ENCODE measurements at places on chromosomes 7 and 10.

GRCh38 chr10:122298598-122299301 lies 27.7 kb downstream of the BTBD16 start:
- peak; percentile 72 for DNase-seq

DNA sequence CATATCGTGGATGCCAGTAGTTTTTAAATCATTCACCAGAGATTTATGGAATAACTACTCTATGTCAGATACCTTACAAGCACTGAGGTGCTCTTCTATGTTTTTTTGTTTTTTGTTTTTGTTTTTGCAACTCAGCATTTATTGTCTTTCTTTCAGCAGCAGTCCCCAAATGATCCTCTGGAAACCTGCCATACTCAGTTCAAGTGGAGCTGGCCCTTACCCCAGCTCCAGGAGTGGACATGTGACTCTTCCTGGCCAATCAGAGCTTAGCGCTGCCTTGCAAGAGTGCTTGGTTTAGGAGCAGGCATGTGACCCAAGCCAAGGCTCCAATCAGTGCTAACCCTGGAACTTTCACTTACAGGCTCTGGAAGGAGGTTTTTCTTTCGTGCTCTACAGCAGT lies 356.6 kb upstream of the ZMIZ1 start:
- no peak for DNase-seq

- no peak for DNase-seq
Measured at GRCh38 chr10:112288486-112288885, 5.3 kb downstream of the TECTB start.

DNA sequence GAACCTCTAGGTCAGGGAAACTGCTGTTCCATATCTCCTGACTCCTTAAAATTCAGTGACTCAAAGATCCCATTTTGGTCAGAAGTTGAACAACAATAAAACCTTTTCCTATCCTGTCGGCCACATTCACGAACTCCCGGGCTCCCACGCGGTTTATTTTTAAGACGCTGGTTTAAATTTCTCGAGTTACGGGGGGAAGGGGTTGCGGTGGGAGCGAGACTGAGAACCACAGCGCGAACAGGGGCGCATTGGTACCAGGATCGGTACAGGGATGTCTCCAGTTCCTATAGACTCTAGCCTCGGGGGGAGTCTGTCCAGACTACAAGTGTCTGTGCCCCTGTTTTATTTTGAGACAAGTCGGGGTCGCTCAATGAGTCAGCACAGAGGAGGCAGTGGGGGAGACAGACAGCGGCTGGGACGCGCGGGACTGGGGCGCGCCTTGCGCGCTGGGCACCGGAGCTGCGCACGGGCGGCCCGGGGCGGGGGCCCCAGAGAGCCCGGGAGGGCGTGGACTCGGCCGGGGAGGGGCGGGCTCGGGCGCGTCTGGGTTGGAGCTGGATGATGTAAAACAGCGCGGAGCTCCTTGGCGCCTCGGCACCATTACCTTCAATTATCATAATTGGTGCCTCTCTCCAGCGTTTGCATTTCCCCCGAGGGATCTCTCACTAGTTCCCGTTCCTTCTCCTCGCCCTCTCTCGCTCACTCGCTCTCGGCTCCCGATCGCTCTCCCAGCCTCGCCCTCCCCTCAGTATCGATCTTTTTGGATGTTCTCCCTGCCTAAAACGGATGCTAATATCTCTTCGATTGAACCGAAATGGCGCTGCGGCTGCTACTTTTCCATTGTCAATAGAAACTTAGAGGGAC lies 8.7 kb upstream of the BAMBI start:
- peak; percentile 16 for DNase-seq

DNA sequence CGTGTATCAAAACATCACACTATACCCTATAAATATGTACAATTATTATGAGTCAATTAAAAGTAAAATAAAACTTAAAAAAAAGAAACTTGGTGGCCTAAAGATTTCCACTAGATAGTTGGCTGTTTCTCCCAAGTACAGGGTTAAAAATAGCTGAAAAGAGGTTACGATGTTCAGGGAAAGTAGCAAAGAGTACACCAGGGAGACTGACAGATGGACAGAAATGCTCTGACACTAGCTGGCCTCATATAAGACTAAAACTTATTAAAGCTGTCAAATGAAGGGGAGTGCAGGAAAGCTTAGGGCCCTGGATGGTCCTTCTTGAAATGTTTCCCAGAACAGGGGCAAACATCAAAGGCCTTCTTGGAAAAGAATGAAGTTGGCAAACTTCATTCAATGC lies 51.3 kb downstream of the TCAF1 start:
- no peak for DNase-seq

DNA sequence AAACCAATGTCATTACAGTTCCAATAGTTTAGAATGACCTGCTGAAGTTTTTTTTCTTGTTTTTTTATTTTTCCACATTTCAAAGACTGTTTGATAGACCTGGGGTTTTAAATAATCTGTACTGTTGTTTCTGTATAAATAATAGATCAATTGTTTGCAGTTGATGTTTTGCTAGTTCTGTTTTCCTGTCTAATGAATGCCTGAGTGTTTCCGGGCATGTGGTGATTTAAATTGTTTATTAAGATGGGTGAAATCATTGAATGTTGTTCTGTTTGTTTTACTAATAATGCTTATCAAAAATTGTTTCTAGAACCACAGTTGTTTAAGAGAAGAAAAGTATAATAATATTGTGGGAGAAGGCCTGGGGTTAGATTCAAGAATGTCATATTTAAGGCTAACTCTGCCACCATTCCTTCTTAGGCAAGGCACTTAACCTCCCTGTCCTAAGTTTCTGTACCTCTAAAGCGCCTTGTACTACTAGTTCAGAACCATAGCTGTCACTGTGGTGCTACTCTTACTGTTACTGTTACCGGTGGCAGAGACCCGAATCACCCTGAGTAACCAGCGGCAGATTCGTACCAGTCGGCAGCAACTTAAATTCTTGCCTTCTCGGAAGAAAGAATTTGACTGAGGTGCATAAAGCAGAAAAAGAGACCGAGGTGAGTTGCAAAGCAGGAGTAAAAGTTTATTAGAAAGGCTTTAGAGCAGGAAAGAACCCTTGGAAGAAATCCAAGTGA lies 1014.1 kb downstream of the REEP3 start:
- DNase-seq, result peak; percentile 12

- peak; percentile 96 for DNase-seq
Measured at GRCh38 chr7:64463636-64464375, 99.1 kb downstream of the ZNF680 start.

- no peak for DNase-seq
Measured at GRCh38 chr10:1169186-1169885, 113.2 kb downstream of the WDR37 start.

GRCh38 chr10:71447676-71448075 lies 51.0 kb downstream of the CDH23 start:
- no peak for DNase-seq

- no peak for DNase-seq
Measured at GRCh38 chr7:66150471-66150870, 35.8 kb downstream of the CRCP start.

- DNase-seq, result no peak
Measured at GRCh38 chr10:121339114-121339513, 259.1 kb downstream of the FGFR2 start.

DNA sequence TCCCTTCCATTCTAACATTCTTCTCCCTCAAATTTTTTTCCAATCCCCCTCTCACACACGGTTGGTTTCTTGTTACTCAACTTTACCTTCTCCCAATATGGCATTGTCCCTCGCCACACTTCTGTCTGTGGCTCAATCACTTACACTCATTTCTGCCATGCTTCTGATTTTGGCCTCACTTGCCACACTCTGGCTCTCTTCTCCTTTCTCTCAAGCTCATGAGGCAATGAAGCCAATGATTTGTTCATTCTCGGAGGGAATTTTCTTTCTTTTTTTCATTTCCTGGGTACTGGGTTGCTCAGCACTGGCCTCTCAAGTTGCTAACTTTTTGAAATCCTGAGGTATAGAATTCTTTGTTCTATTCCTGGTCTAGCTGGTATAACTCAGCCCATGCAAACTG lies 4.0 kb upstream of the MYOZ1 start:
- DNase-seq, result no peak

DNA sequence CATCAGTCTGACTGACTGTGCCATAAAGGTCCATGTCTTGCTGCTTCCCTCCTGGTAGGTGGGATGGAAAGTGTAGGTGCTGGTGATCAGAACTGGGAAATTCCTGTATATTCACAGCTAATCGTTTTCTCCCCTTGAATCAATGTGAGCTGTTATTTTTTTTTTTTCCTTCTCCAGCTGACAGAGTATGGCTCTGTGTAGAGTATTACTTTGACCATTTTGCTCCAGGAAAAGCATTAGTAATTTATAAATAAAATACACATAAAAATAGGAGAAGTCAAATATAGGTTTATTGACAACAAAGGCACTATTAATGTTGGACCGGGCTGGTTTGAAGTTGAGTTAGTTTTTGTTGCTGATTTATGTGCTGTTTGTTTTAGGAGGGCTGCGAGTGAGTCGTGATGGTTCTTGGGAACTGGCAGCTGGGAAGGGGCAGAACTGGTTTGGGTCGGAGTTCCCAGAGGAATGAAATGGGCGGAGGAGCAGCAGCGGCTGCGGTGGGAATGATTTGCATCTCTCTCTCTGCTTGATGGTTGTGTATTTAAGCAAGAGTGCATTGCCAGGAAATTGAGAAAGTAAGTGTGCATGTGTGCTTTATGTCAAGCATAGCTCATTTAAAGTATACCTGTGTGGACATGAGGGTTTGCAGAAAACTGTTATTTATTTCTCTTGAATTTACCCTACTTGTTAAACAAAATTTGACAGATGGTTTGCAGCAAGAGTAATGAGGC lies 80.9 kb downstream of the LRMDA start:
- DNase-seq, result peak; percentile 83

DNA sequence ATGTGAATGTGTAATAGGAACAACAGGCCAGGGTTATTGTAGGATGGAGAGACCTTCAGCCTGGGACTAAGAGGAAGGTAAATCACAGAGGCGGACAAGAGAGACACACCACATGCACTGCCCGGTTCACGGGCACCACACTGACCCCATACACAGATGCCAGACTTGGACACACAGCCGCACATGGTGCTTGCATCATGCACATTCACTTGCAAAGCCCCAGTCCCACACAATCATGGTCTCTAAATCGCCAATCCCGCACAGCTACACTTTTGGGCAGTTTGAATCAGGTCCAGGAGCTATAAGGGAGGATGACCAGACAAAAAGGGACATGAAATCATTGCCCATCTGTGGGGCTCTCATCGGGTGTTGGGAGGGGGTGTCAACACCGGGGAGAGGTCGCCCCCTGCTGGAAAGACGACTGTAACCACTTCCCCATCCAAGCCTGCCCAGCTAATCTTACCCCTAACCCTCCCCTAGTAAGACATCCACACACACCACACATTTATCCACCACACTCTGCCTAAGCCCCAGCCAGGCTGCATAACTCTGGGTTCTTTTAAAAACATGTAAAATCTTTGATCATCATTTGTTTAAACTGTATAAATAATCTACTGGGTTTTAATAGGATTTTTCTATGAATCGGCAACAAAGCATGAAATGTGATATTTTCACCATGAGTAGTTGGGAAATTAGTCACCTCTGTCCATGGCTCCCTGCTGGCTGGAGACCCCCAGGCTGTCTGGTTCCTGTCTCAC lies 40.5 kb upstream of the SLF2 start:
- DNase-seq, result peak; percentile 67

- DNase-seq, result no peak
Measured at GRCh38 chr10:129777687-129778086, 186.4 kb downstream of the EBF3 start.

DNA sequence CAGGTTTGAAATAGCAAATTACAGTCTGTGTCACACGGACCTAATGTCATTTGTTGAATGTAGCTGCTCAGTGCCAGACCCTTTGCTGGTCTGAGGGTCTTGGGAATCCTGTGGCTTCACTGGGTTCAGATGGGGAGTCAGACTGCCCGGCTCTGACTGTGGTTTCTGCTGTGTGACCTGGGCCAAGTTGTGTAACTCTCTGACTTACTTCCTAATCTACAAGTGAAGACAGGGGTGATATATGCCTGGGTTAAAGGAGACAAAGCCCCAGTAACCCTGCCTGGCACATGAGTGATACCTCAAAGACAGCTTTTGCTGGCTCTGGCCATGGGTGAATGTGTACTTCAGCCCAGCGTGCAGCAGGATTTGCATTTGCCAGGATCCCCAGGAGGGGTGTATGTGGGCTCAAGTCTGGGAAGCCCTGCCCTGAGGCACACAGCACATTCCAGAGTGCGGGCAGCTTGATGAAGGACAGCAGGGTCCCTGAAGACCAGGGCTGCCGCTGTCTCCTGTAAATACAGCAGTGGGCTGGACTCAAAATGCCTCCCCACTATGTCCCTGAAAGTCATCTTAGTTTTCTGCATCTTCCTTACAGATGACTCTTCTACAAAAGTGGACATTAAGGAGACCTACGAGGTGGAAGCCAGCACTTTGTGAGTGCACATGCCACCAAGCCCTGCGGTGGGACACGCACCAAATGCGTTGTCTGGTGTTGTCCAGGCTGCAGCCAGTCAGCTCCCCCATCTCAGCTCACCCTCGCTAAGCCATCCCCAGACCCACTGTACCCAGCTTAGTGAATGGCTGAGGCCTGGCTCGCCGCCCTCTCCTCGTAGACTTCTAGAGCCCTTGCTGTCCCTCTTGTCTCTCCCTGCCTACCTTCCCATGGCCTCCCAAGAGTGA lies 16.4 kb downstream of the NACAD start:
- no peak for DNase-seq

DNA sequence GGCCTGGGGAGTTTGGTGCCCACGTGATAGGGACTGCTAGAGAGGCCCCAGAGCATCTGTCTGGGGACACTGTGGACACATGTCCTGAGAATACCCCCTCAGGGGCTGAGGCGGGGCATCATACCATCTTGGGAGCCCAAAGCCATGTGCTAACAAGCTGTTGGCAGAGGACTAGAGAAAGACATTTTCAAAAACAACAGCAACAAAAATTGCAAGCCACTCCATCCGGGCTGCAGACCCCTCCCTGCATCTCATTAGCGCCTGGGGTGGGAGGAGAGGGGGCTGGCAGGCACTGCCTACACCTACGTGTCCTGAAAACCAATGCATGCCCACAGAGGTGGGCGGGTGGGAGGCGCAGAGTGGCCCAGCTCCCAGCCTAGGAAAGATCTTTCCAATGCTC lies 507.4 kb upstream of the PODXL start:
- DNase-seq, result no peak

- DNase-seq, result no peak
Measured at GRCh38 chr10:116880716-116881482, 31.6 kb downstream of the ENO4 start.

DNA sequence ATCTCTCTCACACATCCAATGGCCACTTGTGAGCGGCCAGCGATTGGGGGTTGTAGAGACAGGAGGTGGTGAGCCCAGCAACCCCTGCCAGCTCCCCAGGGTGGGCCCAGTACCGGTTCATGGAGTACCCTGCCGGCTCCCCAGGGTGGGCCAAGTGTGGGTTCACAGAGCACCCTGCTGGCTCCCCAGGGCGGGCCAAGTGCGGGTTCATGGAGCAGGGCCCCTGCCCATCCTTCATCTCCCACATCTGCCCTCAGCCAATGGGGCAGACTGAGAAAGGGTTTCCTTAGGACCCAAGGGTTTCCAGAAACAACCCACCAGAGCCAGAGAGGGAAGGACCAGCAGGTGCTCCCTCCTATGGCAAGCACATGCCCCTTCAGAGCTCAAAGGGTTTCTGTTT lies 21.4 kb upstream of the SLIT1 start:
- DNase-seq, result no peak

- DNase-seq, result no peak
Measured at GRCh38 chr10:24493165-24493564, 230.5 kb downstream of the ARHGAP21 start.

Measured in T47D (cell line).